Thoracic aorta (tissue), 2 donors: ENCODE measurements at places on chromosomes 11 and 22.

DNA sequence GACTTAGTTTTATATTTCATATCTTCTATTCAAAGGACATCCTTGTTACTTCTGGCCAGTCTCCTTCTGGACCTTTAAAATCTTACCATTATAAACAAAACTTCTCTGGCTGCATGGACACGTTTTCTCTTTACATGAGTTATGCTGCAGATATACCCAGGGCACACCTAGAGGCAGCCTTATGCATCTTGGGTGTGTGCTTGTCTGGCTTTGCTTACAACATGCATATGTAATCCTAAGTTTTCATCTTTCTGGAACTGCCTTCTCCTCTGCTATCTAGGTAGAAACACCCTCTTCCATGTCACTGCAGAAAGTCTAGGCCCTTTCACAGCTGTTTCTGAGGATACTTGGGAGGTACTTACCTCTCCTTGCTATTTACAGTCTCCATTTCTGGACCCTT, 185.8 kb upstream of the RAG2 start:
- DNase-seq, result no peak

DNA sequence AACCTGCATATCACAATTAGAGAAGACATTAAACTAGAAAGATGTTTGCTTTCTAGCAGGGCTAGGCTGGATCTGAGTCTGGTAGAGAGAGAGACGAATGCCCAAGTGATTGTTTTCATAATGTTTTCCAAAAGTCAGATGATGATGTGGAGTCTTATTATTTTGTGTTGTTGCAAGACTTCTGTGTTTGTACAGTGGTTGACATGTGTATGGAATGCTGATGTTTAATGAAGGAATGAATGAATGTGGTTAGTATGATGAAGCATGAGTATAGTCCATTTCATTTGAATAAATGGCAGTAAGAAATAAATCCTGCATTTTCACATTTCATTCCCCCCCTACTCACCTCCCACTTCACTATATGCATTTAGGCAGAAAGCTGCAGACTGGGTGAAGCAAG, 69.6 kb downstream of the PPP2R1B start:
- no peak for DNase-seq

DNA sequence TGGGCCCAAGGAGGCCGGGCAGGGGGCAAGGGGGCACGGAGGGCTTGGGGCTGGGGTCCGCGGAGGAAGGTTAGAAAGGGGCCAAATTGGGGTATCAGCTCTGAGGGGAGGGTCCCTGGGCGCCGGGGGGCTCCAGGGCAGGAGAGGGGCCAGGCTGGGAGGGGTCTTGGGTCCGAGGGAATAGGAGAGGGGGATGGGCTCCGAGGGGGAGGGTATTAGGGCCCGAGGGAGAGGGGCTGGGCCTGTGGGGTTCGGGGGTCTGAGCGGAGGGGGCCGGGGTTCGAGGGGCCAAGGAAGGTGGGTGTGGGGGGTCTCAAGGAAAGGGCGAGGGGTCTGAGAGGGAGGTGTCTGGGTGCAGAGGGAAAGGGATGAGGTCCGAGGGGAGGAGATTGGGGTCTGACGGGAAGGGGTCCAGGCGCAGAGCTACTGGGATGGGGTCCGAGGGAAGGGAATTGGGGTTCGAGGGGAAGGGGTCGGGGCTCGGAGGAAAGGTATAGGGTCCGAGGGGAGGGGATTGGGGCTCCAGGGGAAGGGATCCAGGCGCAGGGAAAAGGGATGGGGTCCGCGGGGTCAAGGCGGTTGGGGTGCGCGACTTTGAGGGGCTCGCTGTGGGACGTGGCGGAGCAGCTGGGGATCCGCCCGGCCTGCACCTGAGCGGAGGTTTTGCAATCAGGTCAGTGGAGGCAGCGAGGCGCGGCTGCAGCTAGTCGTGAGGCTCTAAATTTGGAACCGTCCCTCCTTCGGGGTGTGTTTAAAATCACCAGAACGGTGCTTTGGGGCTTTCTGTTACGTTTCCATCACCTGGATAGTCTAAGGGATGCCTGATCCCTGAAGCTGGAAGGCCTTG, 728 bp downstream of the CTTN start:
- no peak for DNase-seq

DNA sequence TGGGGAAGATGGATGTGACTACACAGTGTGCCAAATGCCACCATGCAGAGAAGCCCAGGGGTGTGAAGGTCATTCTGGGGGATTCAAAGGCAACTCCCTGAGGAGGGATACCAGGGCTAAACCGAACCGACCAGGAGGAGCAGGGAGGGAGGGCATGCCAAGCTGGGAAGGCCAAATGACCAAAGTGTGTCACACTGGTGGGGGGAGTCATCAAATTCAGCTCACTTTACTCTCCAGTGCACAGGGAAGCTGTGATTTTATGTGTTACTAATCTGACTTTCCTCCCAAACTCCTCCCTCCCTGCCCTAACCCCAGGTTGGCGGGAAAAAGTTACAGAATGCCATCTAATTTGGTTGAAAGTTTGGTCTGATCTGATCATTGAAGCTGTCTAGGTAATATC, 29.7 kb upstream of the TSKU start:
- no peak for DNase-seq

DNA sequence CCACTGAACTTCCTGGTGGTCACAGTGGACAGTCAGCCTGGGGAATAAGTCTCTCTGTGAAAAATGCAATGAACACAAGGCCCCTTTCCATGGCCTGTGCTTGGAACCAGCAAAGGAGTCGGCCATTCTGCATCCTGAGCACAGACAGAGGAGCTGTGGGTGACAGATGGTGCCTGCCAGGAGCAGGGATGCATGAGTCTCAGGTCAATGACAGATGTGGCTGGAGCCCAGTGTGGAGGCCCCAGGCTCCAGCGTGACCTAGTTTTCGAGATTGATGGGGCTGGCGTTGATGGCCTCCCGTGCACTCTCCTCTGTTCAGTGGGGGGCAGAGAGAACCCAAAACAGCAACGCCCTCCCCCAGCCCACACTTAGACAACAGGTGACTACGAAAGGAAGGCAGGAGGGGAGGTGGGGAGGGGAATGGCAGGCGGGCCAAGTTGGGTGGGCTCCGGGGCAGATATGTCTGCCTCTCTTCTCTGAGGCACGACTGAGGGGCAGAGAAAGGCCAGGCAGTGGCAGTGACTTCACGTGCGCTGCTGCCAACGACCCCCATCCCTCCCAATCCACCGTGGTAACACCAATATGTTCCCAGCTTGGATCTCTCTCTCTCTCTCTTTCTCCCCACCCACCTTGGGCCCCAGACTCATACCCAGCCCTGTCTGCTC, 34.4 kb upstream of the CD5 start:
- DNase-seq, result no peak

DNA sequence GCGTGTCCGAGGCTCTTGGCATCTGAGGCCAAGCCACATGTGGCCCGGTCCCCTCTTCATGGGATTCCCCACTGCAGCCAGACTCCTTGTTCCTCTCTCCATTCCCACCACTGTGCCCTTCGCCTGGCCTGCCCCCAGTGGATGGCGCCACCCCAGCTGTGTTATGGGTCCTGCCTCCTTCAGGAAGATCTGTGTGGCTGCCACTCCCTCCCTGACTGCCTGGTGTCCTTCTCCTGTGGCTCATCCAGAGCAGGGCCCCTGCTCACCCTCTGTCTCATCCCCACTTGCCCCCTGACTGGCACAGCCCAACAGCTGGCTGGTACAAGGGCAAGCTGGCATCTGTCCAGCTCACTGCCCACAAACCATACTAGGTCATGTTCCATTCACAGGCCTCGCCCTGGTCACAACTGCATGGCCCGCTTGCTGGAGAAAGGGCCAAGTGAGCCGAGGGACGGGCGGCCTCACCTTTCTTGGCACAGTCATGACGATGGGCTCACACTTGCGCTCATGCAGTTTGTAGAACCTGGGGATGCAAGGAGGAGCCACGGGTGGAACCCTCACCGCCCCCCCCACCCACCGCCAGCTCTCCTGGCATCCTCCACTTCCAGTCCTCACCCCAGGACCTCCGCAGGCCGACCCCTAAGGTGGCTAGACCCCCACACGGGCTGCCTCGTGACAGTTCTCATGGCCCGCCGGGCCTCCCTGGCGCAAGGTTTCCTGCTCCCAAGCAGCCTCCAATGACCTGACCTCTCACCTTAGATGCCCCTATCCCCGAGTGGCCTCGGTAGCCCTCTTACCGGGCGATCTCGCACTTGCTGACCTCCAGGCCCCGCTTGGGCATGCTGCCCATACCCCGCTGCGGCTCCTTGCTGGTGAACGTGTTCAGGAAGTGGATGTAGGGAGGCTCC, 2.1 kb upstream of the PTPRCAP start:
- no peak for DNase-seq

DNA sequence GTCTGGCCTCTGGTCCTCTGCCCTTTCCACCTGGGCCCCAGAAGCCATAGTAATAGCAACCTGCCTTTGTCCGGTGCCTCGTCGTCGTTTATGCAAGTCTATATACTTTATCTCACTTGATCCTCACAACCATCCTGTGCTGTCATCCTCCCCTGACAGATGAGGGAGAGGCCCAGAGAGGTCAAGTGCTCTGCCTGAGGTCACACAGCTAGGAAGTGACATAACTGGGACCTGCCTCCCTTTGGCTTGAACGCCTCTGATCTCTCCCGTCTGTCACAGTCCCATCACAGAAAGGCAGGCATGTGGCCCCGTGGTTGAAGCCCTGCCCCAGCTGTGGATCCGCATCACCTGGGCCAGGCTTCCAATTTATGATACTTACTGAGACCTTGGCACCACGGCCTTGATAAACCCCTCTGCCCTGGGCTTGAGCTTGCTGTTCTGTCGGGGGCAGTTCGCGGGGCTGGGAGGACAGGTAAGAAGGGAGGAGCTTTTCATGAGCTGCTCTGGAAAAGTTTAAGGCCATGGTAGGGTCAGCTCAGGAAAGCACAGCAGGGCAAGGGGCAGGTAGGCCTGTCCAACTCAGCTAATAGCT, 247.0 kb downstream of the ST3GAL4 start:
- no peak for DNase-seq

- DNase-seq, result no peak
Measured at GRCh38 chr11:133593036-133593435, 60.7 kb upstream of the OPCML start.
